Activated T-helper 1 cell treated with anti-CD3 and anti-CD28 coated beads, Interleukin-12 subunit alpha, Interleukin-12 subunit beta, Interleukin-2, Interleukin-4 antibody, amounts not matched to agents 30 ng/mL and 10 ng/mL and 1 ng/mL, durations not matched to agents 14 hours and 24 hours and 36 hours (primary cell): ENCODE measurements at places on chromosomes 6 and 20.

GRCh38 chr20:24984961-24985640 lies 7.5 kb downstream of the APMAP start:
- DNase-seq, result no peak

GRCh38 chr6:122042960-122043735 lies 356.3 kb upstream of the HSF2 start:
- no peak for DNase-seq

DNA sequence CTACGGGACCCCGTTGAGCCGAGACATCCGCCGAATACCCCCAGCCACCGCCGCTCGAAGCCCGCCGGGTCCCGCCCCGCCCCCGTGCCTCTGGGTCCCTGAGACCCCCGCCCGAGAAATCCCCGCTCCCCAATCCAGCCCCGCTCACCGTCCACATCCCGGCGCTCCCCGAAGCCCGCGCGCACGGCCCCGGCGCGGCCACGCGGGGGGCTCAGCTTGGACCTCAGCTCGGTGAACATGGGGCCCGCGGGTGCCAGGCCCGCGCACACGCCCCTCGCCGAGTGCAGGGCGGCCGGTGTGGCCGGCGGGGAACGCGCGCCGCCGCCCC lies 249 bp downstream of the SAMD10 start:
- no peak for DNase-seq

DNA sequence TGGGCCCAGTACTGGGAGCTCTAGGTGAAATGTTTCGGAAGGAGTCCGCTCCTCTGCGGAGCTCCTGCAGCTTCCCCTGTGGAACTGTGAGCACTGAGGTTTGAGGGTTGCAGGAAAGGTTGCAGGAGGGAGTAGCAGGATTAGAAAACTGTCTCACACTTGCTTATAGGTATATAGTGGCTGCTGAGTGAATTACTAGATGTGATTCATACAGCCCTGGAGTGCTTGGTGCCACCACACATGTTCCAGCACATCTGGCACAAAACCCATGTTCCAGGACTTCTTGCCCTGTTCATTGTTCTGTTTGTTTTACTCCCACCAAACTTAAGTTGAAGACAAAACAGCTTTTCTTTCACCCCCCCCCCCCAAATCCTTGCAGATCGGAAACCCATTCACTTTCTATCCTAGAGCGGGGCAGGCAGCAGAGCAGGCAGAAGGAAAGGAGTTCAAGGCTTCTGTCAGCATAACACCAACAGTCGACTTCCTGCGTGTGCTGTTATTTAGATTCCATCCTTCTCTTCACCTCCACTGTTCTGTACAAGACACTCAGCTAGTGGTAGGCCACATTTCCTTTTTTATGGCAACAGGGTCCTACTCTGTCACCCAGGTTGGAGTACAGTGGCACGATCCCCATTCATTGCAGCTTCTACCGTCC lies 669 bp upstream of the PEX6 start:
- no peak for DNase-seq

DNA sequence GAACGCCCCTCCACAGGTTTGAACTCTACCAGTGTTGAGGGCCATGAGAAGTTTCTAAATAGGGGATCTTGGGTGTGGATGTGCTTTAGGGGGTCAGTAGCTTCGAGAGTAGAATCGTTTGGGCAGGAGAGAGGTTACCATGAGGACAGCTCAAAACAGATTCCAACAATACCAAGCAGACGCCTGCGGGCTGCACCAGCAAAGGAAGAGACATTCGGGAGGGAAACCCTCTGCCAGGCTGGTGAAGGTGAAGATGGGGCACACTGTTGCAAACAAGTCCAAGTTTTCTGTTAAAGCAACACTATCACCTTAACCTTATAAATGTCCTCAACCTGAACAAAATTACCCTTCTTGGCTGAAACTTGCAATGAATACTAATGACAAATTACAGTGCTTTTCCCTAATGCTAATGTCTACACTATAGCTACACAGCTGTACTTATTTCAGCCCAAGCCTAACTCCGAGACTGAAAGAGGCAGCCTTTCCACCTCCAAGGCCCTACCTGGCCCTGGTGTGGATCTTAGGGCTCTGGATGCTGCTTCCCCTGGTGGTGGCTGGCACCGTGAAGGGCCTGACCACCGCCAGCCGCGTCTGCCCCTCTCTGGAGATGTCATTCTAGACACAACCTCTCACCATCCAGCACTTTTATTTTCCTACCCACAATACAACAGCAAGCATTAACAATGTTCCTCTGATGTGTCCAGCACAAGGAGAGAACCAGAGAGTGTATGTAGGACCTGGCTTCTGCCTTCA lies 80.1 kb downstream of the DLL1 start:
- no peak for DNase-seq

- DNase-seq, result no peak
Measured at GRCh38 chr20:63518351-63518861, 2.2 kb upstream of the PPDPF start.

DNA sequence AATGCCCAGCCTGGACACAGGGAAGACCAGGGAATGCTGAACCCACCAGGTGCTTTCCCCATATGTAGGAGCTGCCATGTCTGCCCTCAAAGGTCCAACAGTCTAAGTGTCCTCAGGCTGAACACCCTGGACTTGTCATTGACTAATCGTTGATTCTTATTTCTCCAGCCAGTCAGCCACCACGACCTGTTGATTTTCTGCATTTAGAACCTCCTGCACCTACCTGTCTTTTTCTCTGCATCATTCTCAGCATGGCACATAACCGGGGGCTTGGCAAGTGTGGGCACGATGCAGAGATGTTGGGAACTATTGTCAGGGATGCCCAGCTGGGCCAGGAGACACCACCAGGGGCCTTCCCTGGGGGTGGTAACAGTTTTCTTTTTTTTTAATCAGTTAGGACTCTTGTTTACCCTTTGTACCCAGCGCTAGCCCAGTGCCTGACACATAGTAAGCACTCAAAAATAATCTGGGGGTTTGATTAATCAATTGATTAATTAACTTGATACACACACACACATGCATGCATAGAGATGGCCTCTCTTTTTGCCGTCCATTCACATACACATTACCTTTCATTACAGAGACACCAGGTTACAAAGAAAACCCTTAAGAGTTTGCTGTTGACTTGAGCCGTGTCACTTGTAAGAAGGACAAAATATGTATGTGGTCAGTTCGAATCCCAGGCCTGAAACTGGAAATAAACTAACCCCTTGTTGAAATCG lies 29.0 kb upstream of the SCUBE3 start:
- no peak for DNase-seq

GRCh38 chr6:97632341-97632740 lies 349.3 kb upstream of the MMS22L start:
- no peak for DNase-seq

- no peak for DNase-seq
Measured at GRCh38 chr20:43191143-43191542, 1.4 kb upstream of the PTPRT start.

- no peak for DNase-seq
Measured at GRCh38 chr20:19582782-19583181, 175.3 kb upstream of the RIN2 start.

DNA sequence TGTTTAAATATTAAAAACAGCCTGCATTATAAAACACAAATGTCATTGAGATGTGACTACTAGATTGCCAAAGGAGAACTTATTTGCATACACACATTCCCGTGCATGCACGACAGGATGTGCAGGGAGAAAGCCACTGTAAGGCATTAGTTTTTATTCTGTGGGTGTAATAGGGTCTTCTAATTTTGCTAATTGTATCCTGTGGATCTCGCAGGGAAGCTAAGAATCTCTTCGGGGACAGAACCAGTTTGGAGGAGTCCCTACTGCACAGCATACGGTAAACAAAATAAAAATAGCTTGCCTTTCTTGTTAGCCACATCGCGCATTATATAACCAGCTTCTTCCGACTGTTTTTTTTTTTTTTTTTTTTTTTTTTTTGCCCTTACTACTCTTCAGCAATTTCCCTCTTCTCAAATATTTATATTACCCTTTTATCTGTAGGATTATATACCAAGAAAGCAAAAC lies 2.0 kb downstream of the ATXN1 start:
- no peak for DNase-seq

DNA sequence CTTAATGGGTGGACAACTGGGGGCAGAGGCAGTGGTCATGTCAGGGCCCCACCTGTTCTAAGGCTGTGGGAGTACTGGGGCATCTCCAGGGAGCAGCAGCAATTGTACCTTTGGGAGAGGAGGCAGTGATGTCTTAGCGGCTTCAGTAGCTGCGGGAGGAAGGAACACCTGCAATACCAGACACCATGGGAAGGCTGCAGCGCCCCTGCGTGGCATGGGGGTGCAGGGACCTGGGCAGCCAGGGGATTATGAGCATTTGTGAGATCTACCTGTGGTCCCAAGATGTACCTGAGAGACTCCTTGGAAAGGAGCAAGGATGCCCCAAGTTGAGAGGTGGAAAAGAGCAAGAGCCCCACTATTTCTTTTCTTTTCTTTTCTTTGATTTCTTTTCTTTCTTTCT lies 112.1 kb upstream of the GPR6 start:
- no peak for DNase-seq

GRCh38 chr20:17502105-17502504 lies 29.1 kb downstream of the BFSP1 start:
- no peak for DNase-seq

DNA sequence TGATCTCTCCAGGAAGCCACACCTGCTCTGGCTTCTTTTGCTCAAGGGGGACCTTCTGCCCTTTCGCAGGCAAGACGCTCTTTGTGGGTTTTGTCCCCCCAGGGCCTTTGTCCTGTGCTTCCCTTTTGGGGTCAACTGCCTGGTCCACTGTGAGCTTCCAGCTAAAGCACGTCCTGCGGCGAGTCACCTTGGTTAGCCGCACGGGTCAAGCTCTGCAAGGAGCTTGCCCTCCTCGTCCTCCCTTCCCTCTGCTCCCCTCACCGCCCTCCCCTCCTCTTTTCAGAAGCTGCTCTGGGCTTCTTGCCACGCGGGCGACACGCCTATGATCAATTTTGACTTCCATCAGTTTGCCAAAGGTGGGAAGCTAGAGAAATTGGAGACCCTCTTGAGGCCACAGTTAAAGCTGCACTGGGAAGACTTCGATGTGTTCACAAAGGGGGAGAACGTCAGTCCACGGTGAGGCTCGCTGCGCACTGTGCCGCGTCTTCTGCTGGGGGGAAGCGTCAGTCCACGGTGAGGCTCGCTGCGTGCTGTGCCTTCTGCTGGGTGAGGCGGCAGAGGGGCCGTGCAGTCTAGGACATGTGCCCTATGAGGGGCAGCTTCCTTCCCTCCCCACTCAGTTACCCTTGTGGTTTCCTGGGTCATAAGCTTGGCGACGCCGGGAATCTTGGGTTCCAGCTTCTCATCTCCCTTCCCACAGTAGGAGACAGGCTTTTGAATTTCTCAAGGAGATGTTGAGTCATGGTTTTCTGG lies 80.2 kb downstream of the SYNJ2 start:
- no peak for DNase-seq

GRCh38 chr6:127832381-127832780 lies 68.5 kb downstream of the THEMIS start:
- no peak for DNase-seq

- DNase-seq, result no peak
Measured at GRCh38 chr6:33709605-33710295, 1.8 kb downstream of the UQCC2 start.

DNA sequence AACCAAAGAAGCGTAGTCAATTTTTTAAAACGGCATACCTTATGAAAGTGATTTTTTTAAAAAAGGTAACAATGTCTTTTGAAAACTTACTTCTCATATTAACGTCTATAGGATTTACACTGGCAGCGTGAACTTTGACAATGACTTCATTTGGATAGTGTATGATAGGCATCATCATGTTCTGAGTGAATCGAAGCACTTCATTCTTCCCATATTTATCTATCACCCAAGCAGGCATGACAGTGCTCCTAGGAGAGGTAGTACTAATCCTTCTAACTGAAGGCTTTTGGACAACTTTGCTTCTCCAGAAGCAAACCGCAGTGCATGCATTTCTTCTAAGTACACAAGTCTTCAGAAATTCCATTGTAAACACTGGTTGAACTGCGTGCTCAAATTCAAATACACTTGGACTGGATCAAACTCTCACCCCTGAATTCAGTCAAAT lies 618 bp downstream of the RTN4IP1 start:
- DNase-seq, result no peak

GRCh38 chr6:169985121-169986015 lies 233.9 kb downstream of the ERMARD start:
- no peak for DNase-seq

DNA sequence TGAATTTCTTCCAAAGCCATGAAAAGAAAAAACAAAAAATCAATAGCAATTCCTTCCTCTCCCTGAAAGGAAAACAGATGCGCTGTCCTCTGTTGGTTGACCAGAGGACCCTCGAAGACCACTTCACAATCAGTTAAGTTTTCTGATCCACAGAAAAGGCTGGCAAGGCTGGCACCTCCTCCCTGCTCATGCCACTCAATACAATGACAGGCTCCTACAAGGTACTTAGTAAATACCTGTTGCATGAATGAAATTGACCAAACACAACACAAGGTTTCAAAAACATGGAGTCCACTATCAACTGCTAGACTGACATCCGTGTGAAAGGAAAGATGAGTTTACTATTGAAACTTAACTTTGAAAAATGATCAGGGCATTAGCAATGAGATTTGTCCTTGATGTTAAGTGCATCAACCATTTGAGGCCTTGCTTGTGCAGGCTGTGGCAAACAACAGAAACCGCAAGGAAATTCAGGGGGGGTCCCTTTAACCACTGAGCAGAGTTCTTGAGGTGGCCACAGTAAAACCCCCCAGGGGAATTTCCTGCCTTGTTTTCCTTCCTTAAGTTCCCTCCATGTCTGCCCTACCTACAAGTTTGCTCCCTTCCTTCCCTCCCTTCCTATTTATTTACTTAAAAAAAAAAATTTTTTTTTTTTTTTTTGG lies 27.9 kb upstream of the RTF2 start:
- peak; percentile 66 for DNase-seq

DNA sequence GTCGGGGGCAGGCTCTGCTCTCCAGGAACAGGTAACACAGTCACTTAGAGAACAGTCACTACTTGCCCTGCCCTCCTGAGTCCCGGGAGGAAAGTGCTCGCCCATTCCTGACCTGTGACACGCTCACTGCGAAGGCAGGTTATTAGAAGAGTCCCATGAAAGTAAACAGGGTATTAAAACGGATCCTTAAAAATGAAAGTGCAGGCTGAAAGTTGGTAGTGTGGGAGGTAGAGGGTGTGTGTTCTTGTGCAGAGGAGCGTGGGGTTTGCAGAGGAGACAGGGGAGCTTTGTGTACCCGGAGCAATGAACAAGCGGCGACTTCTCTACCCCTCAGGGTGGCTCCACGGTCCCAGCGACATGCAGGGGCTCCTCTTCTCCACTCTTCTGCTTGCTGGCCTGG lies at the start of gene CCN6:
Gene CCN6 (plus strand): TSS at position 104 of the 400 bp plus-strand sequence. CDS start 254 bp downstream, at position 358.
- no peak for DNase-seq

- no peak for DNase-seq
Measured at GRCh38 chr6:166655713-166656229, 28.7 kb upstream of the RPS6KA2 start.

DNA sequence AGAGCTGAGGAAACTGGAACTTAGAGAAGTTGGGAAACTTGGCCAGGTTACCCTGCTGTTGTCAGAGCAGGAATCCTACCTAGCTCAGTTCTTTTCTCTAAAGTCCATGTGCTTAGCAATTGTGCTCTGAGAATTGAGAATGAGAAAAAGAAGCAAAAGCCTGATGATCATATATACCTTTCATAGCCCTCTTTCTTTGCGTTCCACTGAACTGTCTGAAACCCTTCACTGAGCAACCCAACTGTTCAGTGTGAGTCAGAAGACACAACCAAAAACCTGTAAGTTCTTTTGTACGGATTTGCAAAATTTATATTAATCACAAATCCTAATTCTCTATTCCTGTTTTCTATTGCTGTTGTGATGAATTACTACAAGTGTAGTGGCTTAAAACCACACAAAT lies 80.6 kb downstream of the PHF3 start:
- no peak for DNase-seq

- DNase-seq, result no peak
Measured at GRCh38 chr6:13407709-13408695, 79.4 kb downstream of the GFOD1 start.
